ENCODE measurements at places on chromosomes 13 and 19.

- no peak for DNase-seq
Measured at GRCh38 chr13:105607016-105607415, 928.4 kb downstream of the EFNB2 start.

DNA sequence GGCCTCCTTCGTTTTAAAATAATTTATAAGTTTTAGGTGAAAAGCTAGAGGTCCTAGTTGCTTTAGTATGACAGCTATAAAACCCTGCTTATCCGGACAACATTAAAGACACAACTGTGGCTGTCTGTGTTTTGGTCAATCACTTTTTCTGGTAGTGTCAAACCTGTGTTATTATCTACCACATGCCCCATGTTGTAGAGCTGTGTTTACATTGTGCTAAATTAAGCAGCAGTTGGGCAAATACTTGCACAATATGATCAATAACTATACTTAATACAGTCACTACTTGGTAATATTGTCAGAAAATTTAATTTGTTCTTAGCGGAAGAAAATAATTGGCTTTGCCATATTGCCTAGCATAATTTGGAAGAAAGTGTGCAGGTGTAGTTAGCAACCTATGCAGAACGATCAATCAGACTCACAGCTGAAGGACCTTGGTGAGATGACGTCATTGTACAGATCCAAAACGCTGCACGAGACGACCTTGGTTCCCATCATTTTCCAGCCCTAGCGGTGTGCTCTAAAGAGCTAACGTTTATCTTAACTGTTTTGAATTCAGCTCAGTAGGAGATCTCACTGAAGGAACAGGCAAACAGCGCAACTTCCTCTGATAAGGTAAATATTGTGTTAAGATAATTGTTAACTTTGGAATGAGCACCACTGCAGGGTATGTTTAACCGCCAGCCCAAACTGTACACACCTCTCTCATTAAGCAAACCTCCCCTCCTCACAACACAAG is 476.6 kb downstream of the IRS2 start:
- DNase-seq = no peak

- DNase-seq = no peak
Measured at GRCh38 chr19:10010247-10010691, at the start of gene COL5A3. Gene COL5A3 (minus strand): TSS chr19:10010504. CDS start chr19:10010385, 119 bp downstream.

- DNase-seq = no peak
Measured at GRCh38 chr13:53201454-53202225, 173.0 kb downstream of the OLFM4 start.

- no peak for DNase-seq
Measured at GRCh38 chr13:68304286-68304893, 1074.3 kb upstream of the PCDH9 start.

DNA sequence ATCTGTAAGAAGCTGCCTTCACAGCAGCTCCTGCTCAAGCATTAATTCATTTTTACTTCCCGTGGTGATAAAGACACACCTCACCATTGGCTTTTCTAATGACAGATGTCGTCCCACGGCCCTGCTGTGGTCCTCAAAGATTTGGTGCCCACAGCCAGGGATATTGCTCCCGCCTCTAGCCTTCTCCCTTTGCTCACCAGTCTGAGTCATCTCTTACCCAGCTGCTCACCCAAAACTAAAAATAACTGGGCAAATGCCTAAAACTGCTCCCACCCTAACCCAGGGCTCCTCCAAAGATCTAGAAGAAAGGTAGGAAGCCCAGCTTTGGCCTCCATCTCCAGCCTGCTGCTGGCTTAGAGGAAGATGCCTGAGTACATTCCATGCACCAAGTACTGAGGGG is 371.1 kb upstream of the ZNF507 start:
- no peak for DNase-seq

- DNase-seq = no peak
Measured at GRCh38 chr13:50033725-50034124, 18.5 kb downstream of the KCNRG start.

DNA sequence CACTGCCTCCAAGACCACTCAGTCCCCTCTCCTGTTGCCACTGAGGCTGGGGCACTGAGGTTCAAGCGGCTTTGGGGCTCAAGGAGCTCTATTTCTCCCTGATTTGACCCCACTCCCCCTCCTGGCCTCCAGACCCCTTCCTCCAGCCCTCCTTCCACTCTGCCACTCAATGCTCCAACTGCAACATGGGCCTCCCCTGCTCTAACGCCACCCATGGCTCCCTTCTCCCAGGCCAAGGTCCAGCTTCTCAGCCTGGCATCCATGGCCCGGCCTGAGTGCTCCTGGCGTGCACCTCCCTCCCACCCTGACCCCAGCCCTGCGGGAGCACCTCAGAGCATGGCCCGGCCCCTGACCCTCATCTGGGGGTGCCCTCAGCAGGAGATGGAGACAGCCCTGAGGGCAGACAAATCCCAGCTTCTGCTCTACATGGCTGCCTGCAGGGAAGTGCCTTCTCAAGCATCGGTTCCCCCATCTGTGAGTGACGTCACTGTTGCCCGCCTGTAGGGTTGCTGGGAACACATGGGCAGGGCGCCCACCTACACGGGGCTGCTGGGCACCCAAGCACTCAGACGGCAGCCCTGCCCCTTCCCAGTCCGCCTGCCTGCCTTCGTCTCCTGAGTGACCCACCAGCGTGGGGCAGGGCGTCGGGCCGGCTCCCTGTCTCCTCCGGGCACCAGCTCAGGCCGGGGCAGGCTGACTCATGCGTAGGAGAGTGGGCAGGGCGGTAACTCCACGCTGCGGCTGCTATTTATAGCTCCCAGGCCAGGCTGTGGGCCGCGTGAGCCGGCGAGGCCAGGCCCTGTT is 1.6 kb upstream of the DIRAS1 start:
- no peak for DNase-seq

DNA sequence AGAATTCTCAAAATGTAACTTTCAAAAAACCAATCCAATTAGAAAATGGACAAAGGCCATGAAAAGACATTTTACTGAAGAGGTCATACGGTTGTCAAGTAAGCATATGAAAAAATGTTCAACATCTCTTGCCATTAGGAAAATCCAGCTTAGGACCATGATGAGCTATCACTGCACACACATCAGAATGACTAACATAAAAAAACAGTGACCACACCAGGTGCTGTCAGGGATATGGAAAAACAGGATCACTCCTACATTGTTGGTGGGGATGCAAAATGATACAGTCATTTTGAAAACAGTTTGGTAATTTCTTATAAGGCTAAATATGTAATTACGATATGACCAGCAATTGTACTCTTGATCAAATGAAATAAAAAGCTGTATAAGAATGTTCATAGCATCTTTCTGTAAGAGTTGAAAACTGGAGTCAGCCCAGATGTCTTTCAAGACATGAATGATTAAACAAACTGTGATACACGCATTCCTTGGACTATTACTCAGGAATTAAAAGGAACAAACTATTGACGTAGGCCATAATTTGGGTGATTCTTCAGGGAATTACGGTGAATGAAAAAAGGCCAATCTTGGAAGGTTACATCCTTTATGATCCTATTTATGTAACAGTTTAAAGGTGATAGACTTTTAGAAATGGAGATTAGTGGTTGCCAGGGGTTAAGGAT is 26.9 kb upstream of the RCBTB2 start:
- no peak for DNase-seq

- no peak for DNase-seq
Measured at GRCh38 chr13:83085186-83085900, 796.9 kb downstream of the SLITRK1 start.

DNA sequence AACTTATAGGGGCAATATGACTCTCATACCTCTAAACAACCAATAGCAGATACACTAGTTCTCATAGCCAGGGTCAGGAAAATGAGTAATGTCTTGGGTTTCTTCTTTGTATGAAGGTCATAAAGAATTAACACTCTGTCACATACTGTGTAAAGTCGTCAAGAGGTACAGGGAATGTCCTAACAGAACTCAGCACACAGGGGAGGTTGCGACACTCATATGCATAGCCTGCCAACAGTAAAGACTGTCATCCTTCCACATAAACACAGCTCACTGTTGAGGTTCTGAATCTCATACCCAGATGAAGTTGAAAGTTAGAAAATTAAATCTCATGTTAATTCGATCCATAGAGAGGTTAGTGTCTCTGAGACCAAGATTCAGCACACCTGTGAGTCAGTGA is 34.2 kb upstream of the ZNF254 start:
- no peak for DNase-seq

- DNase-seq = no peak
Measured at GRCh38 chr13:99809926-99810325, 161.6 kb downstream of the ZIC5 start.

DNA sequence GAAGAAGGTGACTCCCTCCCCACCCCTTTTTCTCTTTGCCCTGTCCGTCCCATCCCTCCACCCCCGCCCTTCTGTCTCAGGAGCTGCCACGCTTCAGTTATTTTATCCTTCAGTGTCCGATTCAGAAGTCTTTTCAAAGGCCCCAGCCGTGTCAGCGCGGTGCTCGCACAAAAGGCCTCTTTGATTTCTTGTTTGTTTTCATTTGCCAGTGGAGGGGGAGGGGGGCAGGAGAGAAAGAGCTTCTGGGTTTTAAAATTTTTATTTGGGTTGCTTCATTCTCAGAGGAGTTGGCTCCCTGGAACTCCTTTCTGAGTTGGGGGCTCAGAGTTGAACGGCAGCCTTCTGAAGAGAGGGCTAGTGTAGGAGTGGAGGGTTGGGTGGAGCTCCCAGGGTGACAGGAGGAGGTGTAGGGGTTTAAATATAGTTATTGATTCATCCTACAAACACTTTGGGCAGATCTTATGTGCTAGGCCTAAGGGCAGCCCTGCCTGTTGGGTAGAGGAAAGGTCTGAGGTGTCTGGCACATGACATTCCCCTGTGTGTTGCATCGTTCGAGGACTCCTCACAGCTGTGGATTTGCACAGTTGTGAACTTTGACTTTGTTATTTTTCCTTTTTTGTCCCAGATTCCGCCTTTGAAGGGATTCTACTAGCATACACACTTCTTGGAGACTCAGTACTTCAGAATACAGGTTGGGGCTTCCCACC is 36.8 kb downstream of the NFIX start:
- peak; percentile 48 for DNase-seq

GRCh38 chr19:13872695-13873389 is 4.1 kb upstream of the NANOS3 start:
- no peak for DNase-seq

DNA sequence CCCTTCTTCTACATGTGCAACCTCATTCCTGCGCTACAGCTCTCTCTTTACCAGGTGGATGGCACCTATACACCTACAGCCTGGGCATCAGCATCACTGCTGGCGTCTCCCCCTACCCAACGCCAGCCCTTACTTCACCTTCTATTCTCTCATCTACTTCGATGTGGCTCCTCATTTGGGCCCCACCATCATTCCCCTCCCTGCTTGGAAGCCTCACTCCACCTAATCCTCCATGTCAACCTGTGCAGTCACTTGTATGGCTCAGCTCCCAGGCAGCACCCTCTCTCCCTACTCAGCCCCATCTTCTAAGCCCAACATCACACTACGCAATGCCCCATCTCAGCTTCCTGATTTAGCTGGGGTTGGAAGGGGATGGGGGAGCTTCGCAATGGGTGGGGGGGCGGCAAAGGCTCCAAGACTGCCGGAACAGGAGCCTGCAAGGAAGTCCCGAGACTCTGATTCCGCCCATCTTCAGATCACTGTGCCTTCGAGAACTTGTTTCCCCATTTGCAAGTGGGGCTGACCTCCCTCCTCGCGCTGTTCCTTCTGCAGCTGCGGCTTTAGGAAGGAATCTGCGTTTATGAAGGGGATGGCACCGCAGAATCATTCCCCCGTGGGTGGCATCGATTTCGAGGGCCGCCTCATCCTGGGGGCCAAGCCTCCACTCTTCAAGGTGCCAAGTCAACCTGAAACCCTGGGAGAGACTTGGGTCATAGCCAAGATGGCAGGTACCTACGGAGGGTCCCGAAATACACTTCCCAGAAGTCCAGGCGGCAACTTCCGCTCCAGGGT is 913 bp downstream of the MZF1 start:
- no peak for DNase-seq

DNA sequence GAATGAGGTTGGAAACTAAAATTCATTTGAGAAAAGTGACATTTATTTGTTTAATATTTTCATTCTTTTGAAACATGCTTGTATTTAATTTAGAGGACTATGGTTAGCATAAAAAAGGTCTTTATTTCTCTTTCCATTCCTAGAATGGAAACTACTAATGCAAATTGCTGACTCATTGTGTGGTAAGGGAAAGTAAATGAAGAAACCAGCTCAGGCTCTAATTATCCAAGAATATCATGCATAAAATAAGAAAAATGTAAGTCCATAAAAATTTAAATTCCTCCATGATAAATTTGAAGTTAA is 777.0 kb upstream of the SLITRK1 start:
- no peak for DNase-seq

DNA sequence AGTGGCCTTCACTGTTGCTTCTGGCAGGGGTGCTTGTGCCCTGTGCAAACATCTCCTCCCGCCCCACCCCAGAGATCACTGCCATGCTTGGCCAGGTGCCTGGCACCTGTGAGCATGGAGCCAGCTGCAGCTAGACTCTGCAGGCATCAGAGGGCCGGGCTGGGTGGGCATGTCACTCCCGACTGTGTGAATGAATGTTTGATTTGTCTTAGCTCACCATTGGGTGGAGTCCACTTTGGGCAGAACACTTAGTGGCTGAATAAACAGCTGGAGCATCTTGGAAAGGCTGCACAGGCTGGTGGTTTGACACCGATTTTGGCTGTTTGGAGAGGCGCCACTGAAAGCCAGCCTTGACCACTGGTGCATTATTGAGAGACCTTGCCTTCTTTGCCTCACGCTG is 267.3 kb downstream of the DLEU7 start:
- peak; percentile 54 for DNase-seq

GRCh38 chr13:109494925-109495369 is 291.4 kb downstream of the IRS2 start:
- DNase-seq = no peak

GRCh38 chr19:55605637-55606470 is at the start of gene ZNF865:
Gene ZNF865 (plus strand): TSS chr19:55605647. CDS start chr19:55613619, 7,972 bp downstream.
- DNase-seq = peak; percentile 27

- DNase-seq = no peak
Measured at GRCh38 chr13:32904266-32904665, 112.0 kb upstream of the KL start.

DNA sequence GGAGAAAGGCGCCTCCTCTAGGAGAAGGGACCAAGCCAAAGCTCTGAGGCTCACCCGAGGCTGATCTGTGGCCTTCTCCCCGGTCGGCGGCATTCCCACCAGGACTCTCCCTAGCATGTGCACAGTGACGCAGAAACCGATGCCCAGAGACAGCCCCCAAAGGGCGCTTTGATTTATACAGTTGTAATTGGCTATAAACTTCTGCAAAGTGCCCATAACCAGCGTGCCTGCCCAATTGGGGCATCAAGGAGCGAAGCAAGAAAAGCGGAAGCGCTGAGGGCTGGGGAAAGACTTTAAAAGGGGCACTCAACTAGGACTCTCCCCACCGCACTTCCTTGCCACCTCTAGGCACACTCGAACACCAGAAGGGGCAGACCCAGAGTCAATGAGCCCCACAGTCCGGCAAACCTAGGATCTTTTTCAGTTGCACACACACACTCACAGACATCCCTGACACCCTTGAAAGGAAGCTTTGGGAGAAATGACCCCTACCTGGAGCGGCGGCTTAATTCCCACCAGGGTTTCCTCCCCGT is 1.8 kb downstream of the CDX2 start:
- no peak for DNase-seq

- DNase-seq = no peak
Measured at GRCh38 chr13:102983496-102983895, 82.7 kb downstream of the SLC10A2 start.
